ENCODE measurements at places on chromosomes 3 and 15. TPM values are rescaled to one million over a fixed set of nuclear protein-coding genes. Genes with fewer than 3 reads are reported as not detected.

- no peaks in the 10 kb centered on the region for H3K4me1 ChIP-seq
- H3K27ac ChIP-seq, result no peak overlapping the region
- no peaks in the 10 kb centered on the region for H3K27me3 ChIP-seq
These were observed 305.8 kb downstream of the PLCL2 start for GRCh38 chr3:17190353-17191078.

GRCh38 chr3:186166491-186167288 is 57.8 kb upstream of the ETV5 start:
- no peak for DNase-seq
- no peaks in the 10 kb centered on the region for H3K4me1 ChIP-seq
- peaks cover 51% of the 10 kb centered on the region for H3K27me3 ChIP-seq
- H3K36me3 ChIP-seq, result no peaks in the 10 kb centered on the region
- H3K27ac ChIP-seq, result no peak overlapping the region

PRICKLE2 gene
- 9.6 TPM for total RNA-seq

GRCh38 chr15:67184208-67184925 is 70.1 kb downstream of the AAGAB start:
- no peak for DNase-seq
- no peaks in the 10 kb centered on the region for H3K27me3 ChIP-seq
- H3K36me3 ChIP-seq, result peaks cover 47% of the 10 kb centered on the region

ZMYND10 gene
- 0.68 TPM for total RNA-seq

ARGFX gene
- total RNA-seq, result not detected

- H3K27ac ChIP-seq, result no peak overlapping the region
- peaks cover 18% of the 10 kb centered on the region for H3K36me3 ChIP-seq
- no peak overlapping the region for H3K4me3 ChIP-seq
- H3K4me1 ChIP-seq, result peaks cover 15% of the 10 kb centered on the region
These were observed 6.5 kb downstream of the KLHL18 start for GRCh38 chr3:47288966-47289910.

DNA sequence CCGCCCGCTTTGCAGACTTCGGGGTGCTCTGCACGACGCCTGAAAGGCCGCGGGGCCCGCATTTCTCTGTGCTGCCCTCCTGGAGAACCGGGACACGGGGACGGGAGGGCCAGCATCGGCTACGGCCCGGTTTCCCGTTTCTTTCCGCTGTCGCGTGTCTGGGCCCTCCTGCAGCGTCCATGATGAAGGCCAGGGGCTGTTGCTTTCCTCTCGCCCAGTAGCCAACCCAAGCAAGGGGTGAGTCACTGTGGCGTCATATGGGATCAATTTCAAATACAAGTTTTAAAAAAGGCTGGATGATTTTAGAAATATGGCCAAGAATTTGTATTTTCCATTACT is 435 bp downstream of the SLC35G2 start:
- peaks cover 16% of the 10 kb centered on the region for H3K4me1 ChIP-seq
- H3K4me3 ChIP-seq, result peak overlapping the region; percentile 84
- DNase-seq, result peak; percentile 77
- peak overlapping the region; percentile 94 for H3K27ac ChIP-seq
- no peaks in the 10 kb centered on the region for H3K27me3 ChIP-seq
- H3K36me3 ChIP-seq, result no peaks in the 10 kb centered on the region

GP9 gene
- not detected for total RNA-seq

- no peak for DNase-seq
- no peak overlapping the region for H3K4me3 ChIP-seq
- no peaks in the 10 kb centered on the region for H3K27me3 ChIP-seq
- H3K4me1 ChIP-seq, result peaks cover 9% of the 10 kb centered on the region
- H3K27ac ChIP-seq, result no peak overlapping the region
These were observed 66.2 kb downstream of the FRMD4B start for GRCh38 chr3:69319652-69320051.

GRCh38 chr3:188236271-188236670 is 82.3 kb downstream of the LPP start:
- H3K4me3 ChIP-seq, result no peak overlapping the region
- H3K36me3 ChIP-seq, result peaks cover 6% of the 10 kb centered on the region
- DNase-seq, result no peak
- no peaks in the 10 kb centered on the region for H3K27me3 ChIP-seq
- peaks cover 12% of the 10 kb centered on the region for H3K4me1 ChIP-seq

GRCh38 chr15:41894791-41895463 is 1.1 kb upstream of the SPTBN5 start:
- no peaks in the 10 kb centered on the region for H3K27me3 ChIP-seq
- peak; percentile 80 for DNase-seq
- H3K4me3 ChIP-seq, result peak overlapping the region; percentile 33

DNA sequence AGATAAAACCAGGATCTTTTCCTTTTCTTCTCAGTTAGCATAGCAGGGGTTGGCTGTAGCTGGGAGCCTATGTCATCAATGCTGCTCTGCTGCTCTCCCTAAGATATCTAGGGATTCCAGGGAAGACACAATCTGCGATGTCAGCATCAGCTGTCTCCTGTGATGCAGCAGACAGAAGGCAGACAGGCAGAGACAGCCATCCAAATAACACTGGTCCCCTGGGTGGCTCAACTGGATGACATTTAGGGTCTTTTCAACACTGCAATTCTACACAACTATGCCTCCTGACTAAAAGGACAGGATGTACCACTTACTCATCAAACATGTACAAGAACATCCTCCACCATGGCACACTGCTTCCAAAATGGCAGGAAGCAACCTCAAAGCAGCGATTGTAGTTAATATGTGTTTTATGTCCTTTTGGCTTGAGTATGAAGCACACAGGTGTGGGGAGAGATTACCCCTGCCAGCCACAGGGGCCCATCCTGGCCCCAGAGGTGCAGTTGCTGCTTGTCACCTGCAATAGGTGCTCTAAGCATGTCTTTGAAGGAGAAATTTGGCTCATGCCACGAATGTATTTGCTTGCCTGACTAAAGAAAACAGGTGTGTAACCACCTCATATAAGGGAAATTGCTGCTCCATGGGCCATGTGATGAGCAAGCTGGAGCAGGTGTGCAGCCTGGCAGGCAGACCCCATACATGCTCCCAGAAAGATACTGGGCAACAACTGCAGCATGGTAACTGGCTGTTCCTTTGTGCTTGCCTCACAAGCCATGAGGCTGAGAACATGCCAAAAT is 357.8 kb downstream of the VPS13C start:
- H3K4me3 ChIP-seq, result no peak overlapping the region
- peak; percentile 29 for DNase-seq
- H3K27me3 ChIP-seq, result no peaks in the 10 kb centered on the region

DNA sequence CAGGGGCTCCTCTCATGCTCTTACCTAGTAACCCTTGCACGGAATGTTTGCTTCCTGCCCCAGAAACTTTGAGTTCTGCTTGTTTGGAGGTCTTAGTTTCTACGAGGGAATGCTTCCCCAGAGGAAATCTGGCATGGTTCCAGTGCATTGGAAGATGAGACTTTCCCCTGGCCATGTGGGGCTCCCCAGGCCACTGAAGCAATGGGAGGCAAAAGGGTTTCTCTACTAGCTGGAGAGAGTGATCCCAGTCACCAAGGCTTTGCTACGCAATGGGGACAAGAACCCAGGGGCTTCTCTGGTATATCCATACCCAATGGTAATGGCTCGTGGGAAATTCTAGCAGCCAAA is 44.2 kb upstream of the RPL32 start:
- no peak for DNase-seq
- H3K4me1 ChIP-seq, result peaks cover 6% of the 10 kb centered on the region
- H3K4me3 ChIP-seq, result no peak overlapping the region

GRCh38 chr3:169383770-169384169 is 279.7 kb downstream of the MECOM start:
- no peaks in the 10 kb centered on the region for H3K36me3 ChIP-seq
- H3K4me1 ChIP-seq, result no peaks in the 10 kb centered on the region
- no peaks in the 10 kb centered on the region for H3K27me3 ChIP-seq
- DNase-seq, result peak; percentile 40
- no peak overlapping the region for H3K4me3 ChIP-seq

ZDHHC3 gene
- 37.7 TPM for total RNA-seq

GRCh38 chr3:18531662-18532061 is 106.5 kb upstream of the SATB1 start:
- H3K4me3 ChIP-seq, result no peak overlapping the region
- H3K36me3 ChIP-seq, result no peaks in the 10 kb centered on the region
- peaks cover 12% of the 10 kb centered on the region for H3K27me3 ChIP-seq
- no peak for DNase-seq
- H3K4me1 ChIP-seq, result no peaks in the 10 kb centered on the region
- H3K27ac ChIP-seq, result no peak overlapping the region

FAM81A gene
- 1.1 TPM for total RNA-seq

DNA sequence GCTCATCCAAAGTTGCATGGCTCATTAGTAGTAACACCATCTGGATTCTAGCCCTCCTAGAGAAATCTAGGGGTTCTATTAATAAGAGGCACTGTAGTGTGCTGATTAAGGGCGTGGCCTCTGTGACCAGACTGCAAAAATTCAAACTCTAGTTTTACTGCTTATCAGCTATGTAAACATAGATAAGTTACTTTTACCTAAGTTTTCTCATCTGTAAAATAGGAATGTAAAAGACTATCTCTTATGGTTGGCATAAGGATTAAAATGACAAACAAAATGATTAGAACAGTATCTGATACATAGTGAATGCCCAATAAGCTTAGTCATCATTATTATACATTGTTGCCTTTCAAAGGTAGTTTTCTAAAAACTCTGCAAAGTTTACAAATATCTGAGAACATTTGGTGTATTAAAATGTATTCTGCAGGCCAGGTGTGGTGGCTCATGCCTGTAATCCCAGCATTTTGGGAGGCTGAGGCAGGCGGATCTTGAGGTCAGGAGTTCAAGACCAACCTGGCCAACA is 4.5 kb downstream of the PTX3 start:
- peaks cover 21% of the 10 kb centered on the region for H3K36me3 ChIP-seq
- DNase-seq, result no peak
- no peak overlapping the region for H3K27ac ChIP-seq
- no peaks in the 10 kb centered on the region for H3K27me3 ChIP-seq
- no peak overlapping the region for H3K4me3 ChIP-seq

GRCh38 chr3:186173224-186173815 is 64.4 kb upstream of the ETV5 start:
- peaks cover under 1% of the 10 kb centered on the region for H3K27me3 ChIP-seq
- H3K27ac ChIP-seq, result no peak overlapping the region
- H3K36me3 ChIP-seq, result no peaks in the 10 kb centered on the region
- no peaks in the 10 kb centered on the region for H3K4me1 ChIP-seq
- DNase-seq, result no peak

CLDN16 gene
- 0.23 TPM for total RNA-seq

NANOGP8 gene
- 0.75 TPM for total RNA-seq

- no peaks in the 10 kb centered on the region for H3K27me3 ChIP-seq
- peak; percentile 69 for DNase-seq
- H3K4me3 ChIP-seq, result no peak overlapping the region
- H3K36me3 ChIP-seq, result peaks cover 5% of the 10 kb centered on the region
- H3K4me1 ChIP-seq, result peaks cover 37% of the 10 kb centered on the region
These were observed 52.2 kb upstream of the HEG1 start for GRCh38 chr3:125107861-125108567.

- no peaks in the 10 kb centered on the region for H3K36me3 ChIP-seq
- peaks cover 16% of the 10 kb centered on the region for H3K4me1 ChIP-seq
- no peaks in the 10 kb centered on the region for H3K27me3 ChIP-seq
- DNase-seq, result peak; percentile 69
These were observed 1.9 kb upstream of the LOXL1 start for GRCh38 chr15:73924171-73924921.

ADCY5 gene
- total RNA-seq, result not detected

TMEM207 gene
- not detected for total RNA-seq

DNA sequence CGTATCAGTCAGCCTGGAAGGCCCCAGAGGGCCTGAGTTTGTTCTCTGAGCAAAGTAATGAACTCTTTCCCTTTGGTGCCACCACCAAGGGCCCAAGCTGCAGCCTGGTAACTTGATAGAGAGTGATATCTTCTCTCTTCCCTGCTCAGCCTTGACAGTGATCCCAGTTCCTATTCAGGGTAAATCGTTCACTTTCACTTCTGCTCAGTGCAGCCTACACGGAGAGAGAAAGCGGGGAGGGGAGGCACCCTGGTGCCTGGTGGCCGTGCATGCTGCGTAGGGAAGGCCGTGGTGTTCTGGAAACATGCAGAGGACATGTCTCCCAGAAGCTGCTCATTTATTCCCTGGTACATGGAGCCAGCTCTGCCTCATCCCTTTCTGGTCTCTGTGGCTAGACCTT is 54.9 kb downstream of the KIF9 start:
- DNase-seq, result no peak
- no peak overlapping the region for H3K4me3 ChIP-seq
- peaks cover 10% of the 10 kb centered on the region for H3K4me1 ChIP-seq
- no peaks in the 10 kb centered on the region for H3K36me3 ChIP-seq
- H3K27me3 ChIP-seq, result no peaks in the 10 kb centered on the region

DNA sequence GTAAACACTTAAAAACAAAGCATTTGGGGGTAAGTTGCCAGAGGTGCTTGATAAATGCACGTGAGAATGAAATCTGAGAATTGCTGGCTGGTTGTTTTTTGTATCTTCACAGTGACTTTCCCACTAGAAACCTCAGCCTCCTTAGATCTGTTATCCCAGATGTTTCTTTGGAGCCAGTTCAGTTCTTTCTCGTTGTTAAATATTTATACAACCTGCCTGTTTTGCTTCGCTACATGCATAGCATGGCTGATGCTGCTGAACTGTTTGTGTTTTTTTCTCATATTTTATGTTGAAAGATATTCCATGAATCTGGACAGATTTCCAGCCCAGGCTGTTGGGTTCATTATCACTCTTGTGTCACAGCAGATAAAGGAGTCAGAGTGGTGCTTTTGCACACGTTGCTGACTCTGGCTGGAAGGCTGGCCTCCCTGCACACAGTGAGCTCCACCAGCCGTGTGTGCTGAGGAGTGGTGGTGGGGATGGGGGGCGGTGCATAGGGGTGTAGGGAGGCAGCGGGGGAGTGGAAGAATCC is 80.2 kb downstream of the ARNT2 start:
- DNase-seq, result no peak
- peaks cover 23% of the 10 kb centered on the region for H3K4me1 ChIP-seq
- H3K4me3 ChIP-seq, result no peak overlapping the region
- H3K27me3 ChIP-seq, result no peaks in the 10 kb centered on the region

THRB gene
- total RNA-seq, result 4.2 TPM

GRCh38 chr3:78025916-78026315 is 986.0 kb downstream of the ROBO2 start:
- no peak overlapping the region for H3K27ac ChIP-seq
- DNase-seq, result no peak
- no peak overlapping the region for H3K4me3 ChIP-seq
- no peaks in the 10 kb centered on the region for H3K27me3 ChIP-seq

- H3K27me3 ChIP-seq, result no peaks in the 10 kb centered on the region
- peaks cover 7% of the 10 kb centered on the region for H3K4me1 ChIP-seq
- no peaks in the 10 kb centered on the region for H3K36me3 ChIP-seq
- H3K27ac ChIP-seq, result no peak overlapping the region
- H3K4me3 ChIP-seq, result no peak overlapping the region
- DNase-seq, result no peak
These were observed 6.5 kb upstream of the BCL2A1 start for GRCh38 chr15:79977431-79978054.

AHSG gene
- total RNA-seq, result not detected

AAGAB gene
- 52.7 TPM for total RNA-seq

HTR3C gene
- not detected for total RNA-seq

- no peaks in the 10 kb centered on the region for H3K36me3 ChIP-seq
- no peak for DNase-seq
- no peak overlapping the region for H3K27ac ChIP-seq
- H3K4me1 ChIP-seq, result no peaks in the 10 kb centered on the region
These were observed 59.4 kb downstream of the DAPK2 start for GRCh38 chr15:63986751-63987341.

GRCh38 chr3:136350132-136350531 is 100.0 kb downstream of the PCCB start:
- peak; percentile 90 for DNase-seq
- no peak overlapping the region for H3K4me3 ChIP-seq
- peak overlapping the region; percentile 42 for H3K27ac ChIP-seq

SPATA12 gene
- 0.12 TPM for total RNA-seq

GRCh38 chr3:55608301-55608937 is 121.3 kb upstream of the WNT5A start:
- no peak for DNase-seq
- no peak overlapping the region for H3K27ac ChIP-seq
- H3K27me3 ChIP-seq, result no peaks in the 10 kb centered on the region
- no peaks in the 10 kb centered on the region for H3K36me3 ChIP-seq
